Fibroblast of upper back skin (primary cell): ENCODE measurements at places on chromosomes 3 and 15.

DNA sequence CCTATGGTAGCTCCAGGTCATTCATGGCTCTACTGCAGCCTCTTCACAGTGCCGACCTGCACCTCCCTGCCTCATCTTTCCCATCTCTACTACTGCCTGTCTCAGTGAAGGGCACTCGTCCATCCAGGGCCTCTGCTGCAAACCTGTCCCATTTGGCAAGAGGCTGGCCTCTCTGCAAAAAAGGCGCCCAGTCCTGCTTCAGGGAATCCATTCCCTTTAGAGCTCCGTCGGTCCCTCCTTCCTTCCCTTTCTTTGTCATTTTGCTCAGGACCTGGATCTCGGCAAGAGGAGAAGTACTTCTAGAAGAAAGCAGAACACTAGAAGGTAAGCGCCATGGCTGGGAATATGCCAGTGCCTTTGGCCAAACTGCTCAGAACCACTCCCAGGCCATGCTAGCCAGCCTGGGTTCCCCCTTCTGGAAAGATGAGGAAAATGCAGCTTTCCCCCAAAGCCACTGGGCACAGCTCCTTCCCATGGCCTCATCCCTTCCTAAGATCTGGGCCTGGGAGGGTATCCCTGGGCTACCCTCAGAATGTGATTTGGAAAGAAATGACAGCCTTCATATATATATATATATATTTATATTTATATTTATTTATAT, 6.4 kb upstream of the ISL2 start:
- peak; percentile 41 for DNase-seq

GRCh38 chr3:43389388-43390254, 103.3 kb downstream of the SNRK start:
- DNase-seq: no peak

DNA sequence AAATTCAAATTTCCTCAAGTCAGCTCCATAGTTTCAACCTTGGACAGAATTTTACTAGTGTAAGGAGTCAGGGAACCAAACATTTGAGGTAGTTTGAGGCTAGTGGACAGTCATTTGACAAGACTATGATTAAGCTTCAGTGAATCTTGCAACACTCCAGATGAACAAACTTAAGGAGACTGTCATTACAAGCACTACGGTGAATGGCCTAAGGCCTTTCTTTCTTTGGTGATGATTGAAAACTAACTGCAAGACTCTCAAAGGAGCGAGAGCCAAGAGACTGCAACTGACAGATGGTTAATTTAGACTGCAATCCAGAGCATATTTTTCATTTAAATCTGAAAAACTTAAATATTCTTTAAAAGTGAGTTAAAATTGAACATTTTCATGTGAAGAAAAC, 272.3 kb upstream of the NECTIN3 start:
- DNase-seq: no peak

- no peak for DNase-seq
Measured at GRCh38 chr3:105639131-105639530, 229.7 kb downstream of the CBLB start.

DNA sequence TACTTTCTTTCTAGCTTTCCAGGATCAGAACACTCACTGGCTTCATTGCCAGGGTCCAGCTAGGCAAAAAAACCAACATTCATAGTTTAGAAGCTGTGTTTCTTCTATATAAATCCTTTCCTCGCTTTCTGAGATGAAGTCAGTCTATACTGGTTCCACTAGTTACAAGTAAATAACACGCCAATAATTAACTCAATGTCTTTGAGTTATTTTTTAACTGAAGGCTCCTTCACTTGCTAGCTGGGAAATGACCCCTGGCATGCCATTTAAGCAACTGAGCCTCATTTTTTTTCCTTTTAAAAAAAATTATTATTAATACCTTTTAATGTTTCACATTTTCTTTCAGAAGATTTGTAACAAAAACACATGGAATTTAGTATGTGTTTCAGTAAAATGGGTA, 2.1 kb upstream of the CCDC174 start:
- DNase-seq: no peak

GRCh38 chr3:3586843-3587646, 212.2 kb upstream of the LRRN1 start:
- DNase-seq: peak; percentile 57

DNA sequence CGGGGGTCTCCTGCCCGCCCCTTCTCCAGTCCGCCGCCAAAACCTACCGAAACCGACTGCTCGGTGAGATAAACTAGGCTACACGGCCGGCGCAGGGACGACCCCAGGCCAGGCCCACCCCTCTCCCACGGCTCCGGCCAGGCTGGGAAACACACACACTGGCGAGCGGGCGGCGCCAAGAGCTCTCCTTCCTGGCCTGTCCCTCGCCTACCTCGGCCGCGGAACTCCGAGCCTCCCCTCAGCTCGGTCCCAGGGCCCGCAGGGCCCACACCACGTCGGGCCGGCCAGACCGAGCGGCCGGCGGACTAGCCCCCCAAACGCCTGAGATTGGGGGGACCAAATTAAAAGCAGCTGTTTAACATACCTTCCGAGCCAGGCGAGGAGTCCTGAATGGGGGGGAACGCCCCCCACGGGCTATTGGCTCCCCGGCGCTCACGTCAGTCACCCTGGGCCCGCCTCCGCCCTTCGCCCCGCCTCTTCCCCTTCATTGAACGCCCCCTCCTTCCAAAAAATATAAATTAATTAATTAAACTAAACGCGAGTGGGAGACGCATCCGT, 4.0 kb upstream of the SIN3A start:
- DNase-seq: peak; percentile 77

- no peak for DNase-seq
Measured at GRCh38 chr3:160773722-160774121, 17.7 kb downstream of the PPM1L start.

DNA sequence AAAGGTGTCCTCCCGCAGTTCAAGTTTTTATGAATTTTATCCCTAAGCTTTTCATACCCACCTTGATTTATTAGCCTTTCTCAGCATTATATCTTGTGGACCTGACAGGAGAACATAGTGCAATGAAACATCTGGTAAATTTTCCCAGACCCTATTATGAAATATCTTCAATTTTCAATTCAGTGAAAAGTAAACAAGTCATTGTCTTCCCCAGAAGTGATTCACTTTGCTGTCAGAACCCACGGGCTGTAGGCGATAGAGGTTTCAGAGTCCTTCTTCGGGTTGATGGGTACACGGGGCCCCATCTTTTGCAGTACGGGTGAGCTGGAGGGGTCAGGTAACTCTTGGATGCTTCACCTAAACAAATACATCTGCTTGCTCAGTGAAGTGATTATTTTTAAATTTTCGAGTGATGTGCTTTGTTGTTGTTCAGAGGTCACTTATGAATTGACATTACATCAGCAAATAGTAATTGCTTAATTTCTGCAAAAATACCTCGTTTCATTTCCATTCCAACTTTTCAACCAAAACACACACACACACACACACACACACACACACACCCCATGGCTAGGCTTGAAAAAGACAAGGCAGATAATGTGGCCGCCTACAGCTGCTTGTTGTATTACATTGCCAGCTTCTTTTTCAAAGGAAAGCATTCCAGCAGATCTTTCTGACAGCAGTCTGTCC, 102.9 kb downstream of the SEMA6D start:
- DNase-seq: peak; percentile 48

DNA sequence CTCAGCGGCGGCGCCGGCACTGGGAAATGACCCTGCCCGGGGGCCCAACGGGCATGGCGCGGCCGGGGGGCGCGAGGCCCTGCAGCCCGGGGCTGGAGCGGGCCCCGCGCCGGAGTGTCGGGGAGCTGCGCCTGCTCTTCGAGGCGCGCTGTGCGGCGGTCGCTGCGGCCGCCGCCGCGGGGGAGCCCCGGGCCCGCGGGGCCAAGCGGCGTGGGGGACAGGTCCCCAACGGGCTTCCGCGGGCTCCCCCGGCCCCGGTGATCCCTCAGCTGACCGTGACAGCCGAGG, 172 bp downstream of the ITPKA start:
- DNase-seq: no peak

DNA sequence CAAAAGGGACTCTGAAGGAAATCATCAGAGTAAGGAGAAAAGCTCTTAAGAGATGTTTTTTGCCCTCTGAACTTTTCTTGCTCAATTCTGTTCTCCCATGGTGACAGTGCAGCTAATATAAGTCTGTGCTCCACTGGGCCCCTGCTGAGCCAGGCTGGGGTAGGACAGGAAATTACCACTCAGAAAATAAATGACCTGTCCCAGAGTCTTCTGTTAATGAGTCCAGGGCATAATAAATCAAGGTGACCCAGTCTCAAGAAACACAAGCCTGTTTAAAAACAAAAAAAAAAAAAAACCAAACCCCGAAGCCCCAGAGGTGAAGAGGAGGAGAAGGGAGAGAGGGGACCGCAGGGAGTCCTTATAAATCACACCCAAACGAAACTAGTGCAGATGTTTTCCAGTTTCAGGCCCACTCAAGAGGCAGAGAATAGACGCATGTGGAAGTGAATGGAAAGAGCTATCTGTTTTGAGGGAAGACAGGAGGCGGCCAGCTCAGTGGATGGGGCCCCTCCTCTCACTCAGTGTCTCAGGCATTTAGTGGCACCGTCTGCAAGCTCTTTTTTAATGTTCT, 59.8 kb upstream of the BOC start:
- peak; percentile 66 for DNase-seq

DNA sequence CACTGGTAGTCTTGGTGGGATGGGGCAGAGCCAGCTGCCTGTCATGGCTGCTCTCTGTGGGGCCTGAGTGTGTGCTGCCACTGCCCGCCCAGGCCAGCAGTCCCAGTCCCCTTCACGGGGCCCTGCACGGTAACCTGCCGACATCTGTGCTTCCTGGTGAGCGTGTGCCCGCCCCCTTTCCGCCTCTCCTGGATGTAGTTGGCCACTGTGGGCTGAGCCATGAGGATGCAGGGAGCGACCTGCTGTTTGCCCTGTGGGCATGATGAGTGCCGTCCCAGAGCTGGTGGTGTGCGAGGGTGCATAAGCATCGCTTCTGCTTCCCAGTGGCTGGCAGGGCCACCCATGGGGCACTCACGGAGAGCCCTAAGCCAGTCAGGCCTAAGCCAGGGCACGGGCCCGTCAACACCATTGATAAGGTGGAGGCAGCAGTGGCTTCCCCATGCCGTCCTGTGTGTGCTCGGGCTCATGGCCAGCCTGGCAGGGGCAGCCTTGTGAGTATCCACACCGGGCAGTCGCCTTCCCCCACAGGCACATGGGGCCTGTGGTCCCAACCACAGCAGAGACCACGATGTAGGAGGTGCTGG, 14.6 kb downstream of the PLXNA1 start:
- DNase-seq: no peak

GRCh38 chr15:71219101-71219500, 103.8 kb downstream of the THSD4 start:
- DNase-seq: no peak

- DNase-seq: no peak
Measured at GRCh38 chr15:28936481-28936881, 50.7 kb downstream of the APBA2 start.

GRCh38 chr3:55000546-55000945, 72.7 kb upstream of the LRTM1 start:
- DNase-seq: peak; percentile 88

GRCh38 chr3:178802259-178802658, 266.0 kb downstream of the KCNMB2 start:
- DNase-seq: no peak

DNA sequence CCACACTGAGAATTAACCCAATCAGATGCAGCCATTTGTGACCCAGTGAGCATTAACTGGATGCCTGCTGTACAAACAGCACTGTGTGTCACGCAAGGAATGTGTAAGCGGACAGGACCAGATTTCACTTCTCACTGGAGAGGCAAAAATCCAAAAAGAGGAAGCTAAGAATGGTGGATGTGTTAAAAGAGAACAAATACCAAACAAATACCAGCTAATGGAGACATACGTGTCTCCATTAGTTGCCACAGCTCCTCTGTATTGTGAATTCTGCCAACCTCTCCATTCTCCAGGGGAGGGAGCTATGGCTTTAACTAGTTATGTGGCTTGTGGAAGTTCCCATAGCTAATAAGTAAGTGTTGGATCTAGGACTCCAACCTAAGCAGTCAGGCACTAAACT, 2.6 kb downstream of the LTF start:
- DNase-seq: peak; percentile 10

DNA sequence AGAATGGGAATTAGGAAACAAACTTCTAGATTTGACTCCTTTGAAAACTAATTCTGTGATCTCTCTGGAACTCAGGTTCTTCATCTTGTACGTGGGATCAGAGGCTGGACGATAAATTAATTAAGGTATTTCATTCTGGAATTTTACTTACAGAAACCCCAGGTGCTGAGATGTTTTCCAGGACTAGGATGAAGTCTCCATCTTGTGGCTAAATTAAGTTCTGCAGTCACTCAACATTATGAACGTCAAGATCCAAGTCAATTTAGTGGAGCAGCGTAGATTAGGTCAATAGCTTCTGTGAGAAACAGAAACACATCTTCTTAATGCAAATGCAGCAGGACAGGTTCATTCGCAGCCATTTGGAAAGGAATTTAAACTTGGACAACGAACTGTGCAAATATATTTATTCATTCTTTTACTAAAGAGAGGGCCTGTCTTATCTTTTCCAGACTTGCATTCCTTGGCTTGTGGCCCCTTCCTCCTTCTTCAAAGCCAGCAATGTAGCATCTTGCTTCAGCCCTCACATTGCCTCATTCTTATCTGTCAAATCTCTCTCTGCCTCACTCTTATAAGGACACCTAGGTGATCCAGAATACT, 26.7 kb upstream of the TMC3 start:
- peak; percentile 61 for DNase-seq

GRCh38 chr3:157204431-157204830, 44.5 kb upstream of the CCNL1 start:
- DNase-seq: peak; percentile 56

DNA sequence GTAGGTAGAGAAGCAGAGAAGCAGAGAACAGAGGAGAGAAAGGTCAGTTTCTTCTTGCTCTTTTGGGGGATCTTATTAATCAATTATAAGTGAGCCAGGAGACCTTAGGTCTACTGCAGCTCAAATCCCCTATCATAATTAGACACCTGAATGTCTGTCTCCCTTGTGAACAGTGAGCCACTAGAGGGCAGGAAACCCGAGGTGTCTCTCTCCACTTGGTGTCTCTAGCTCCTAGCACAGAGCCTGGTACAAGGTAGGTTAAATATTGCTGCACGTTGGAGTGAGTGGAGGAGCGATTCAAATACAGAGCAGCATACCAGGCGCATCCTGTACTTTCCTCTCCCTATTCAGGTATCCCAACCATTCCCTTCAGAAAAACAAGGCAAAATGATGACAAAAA, 2.0 kb upstream of the ST8SIA2 start:
- DNase-seq: peak; percentile 48
